ENCODE measurements at places on chromosomes 3 and 15. TPM values are rescaled to one million over a fixed set of nuclear protein-coding genes. Genes with fewer than 3 reads are reported as not detected.

The MAP1A gene
- total RNA-seq, result 0.27 TPM

The RGMA gene
- 0.78 TPM for total RNA-seq

The THSD4 gene
- 29.6 TPM for total RNA-seq

The GASK1A gene
- 1.6 TPM for total RNA-seq

The SMAD6 gene
- 58.6 TPM for total RNA-seq

- DNase-seq, result no peak
Measured at GRCh38 chr3:129315998-129316247, 37.3 kb downstream of the HMCES start.

DNA sequence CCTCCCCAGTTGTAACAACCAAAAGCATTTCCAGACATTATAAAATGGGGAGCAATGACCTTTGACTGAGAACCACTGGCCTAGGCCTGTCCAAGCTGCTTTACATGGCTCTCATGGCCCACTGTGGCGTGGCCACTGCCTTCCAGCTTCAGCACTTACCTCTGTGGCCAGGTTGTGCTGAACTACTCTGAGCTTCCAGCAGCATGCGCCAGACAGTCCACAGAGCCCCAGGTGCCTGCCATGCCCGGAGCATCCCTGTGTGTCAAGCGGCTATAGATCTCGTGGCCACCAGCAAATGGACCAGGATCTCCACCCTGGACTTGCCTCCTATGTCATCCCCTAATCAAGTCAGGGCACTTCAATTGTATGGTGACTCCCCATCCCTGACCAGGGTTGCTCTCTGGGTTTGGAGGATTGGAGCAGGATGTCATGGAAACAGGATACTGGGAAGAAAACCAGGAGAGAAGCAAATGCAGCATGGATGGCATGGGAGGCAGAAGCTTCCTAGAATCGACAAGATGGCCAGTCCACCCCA is 199.7 kb downstream of the UACA start:
- no peak for DNase-seq

DNA sequence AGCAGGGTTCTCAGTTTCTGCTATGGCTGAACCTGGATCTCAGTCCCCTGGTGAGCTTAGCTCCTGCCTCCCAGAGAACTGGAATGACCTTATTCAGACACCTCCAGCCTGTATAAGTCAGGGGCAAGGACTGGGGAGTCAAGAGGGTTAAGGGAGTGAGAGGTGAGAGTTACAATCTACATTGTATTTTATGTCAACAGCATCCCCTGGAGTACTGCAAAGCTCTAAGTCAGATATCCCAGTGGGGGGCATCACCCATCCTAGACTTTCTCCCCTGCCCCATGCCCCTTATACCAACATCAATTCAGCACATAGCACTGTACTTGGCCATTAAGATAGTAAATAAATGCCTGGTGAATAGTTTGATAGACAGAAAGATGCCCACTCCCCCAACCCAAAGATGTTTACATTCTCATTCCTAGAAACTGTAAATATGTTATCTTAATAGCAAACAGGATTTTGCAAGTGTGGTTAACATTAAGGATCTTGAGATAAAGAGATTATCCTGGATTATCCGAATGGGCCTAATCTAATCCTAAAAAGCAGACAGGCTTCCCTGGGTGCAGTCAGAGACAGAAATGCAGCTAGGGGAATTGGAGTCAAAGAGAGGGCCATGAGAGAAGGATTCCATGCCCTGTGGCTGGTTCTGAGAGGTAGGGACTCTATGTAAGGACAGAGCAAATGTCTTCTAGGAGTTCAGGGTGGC is 132.3 kb upstream of the RASGRP1 start:
- DNase-seq, result no peak

- DNase-seq, result no peak
Measured at GRCh38 chr3:39981547-39982184, 172.3 kb downstream of the MYRIP start.

GRCh38 chr3:134651347-134652041 is 672 bp upstream of the KY start:
- no peak for DNase-seq

- peak; percentile 79 for DNase-seq
Measured at GRCh38 chr3:30768703-30769550, 125.5 kb downstream of the GADL1 start.

DNA sequence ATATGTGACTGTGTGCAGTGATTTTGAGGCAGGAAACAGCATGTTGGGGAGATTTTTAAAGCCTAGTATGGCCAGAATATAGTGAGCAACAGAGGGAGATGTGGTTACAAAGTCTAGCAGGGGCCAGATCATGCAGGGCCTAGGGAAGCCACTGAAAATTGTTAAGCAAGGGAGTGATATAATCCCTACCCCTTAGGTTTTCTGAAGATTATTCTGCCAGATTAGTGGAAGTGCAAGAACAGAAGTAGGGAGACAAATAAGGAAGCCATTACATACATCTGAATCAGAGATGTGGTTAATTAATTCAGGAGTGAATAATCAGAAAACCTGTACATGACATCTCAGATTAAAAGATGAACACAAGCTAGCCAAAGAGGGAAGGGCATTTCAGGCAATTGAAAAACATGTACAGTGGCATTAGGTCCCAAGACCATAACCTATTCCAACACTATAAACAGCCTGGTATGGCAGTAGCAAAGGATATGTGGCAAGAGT is 54.8 kb downstream of the MSL2 start:
- no peak for DNase-seq

DNA sequence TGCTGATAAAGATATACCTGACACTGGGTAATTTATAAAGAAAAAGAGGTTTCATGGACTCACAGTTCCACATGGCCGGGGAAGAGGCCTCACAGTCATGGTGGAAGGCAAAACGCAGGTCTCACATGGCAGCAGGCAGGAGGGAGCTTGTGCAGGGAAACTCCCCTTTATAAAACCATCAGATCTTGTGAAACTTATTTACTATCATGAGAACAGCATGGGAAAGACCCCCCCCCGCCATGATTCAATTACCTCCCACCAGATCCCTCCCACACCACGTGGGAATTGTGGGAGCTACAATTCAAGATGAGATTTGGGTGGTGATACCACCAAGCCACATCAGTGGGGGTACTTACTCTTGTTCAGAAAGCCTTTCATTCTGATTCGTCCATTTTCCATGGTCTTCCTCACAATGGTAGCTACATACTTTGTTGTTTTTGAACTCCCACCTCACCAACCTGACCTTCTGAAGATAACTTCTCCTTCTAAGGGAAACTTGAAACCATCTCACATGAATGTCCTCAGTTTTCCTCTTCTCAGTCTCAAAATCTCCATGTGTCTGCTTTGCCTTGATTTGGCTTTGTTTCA is 275.6 kb upstream of the PROK2 start:
- DNase-seq, result no peak

GRCh38 chr15:60829416-60829815 is 350.5 kb upstream of the ICE2 start:
- DNase-seq, result no peak
